Pulmonary artery endothelial cell (primary cell): ENCODE measurements at places on chromosomes 6 and 20. TPM values are rescaled to one million over a fixed set of nuclear protein-coding genes. Genes with fewer than 3 reads are reported as not detected.

The RAB32 gene
- total RNA-seq, result 137 and 176 TPM in 2 replicates

The ROS1 gene
- total RNA-seq, result not detected in 2 replicates

The ISM1 gene
- under 0.01 and 0.04 TPM in 2 replicates for total RNA-seq

The MUCL3 gene
- not detected in 2 replicates for total RNA-seq

The IPCEF1 gene
- under 0.01 and 0.11 TPM in 2 replicates for total RNA-seq

DNA sequence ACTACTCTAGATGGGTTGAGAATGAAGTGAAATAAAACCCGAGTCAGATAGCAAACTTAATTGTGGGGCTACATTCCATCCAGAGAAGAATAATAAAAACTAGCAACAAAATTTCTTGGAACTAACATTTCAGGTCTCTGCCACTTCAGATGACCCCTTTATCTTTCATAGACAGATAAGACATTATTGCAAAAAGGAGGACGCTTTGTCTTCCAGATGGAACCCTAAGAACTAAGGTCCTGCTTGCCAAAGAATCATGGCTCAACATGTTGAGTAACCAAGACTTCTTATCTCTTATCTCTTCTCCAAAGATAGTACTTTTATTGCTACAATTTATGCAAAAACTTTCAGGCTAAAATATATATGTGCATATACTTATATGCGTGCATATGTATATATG is 221.1 kb upstream of the PREP start:
- DNase-seq, result no peak

DNA sequence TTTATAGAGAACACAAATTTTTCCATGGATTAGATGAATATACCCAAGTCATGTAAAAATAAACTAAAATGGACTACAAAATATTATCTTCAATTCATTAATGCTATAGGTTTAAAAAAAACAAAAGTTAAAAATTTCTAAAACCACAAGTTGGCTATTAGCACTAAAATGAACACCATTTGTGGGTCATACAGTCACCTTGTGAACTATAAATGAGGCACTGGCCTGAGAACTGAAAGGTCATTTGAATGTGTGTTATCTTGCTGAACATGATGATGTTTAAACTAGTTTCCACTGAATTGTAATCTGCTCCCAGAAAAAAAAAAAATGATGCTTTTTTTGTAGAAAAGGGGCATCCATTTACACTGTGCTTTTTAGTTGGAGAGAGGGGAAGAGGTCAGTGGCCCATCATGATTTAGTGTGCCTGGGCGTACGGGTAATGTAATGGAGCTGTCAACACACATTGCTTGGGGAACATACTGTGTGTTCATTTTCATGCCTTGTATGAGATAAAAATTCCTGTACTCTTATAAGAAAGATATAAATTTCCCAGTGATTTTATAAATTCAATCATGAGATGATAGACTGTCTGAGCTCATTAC is 96.6 kb upstream of the FKBP1C start:
- no peak for DNase-seq

DNA sequence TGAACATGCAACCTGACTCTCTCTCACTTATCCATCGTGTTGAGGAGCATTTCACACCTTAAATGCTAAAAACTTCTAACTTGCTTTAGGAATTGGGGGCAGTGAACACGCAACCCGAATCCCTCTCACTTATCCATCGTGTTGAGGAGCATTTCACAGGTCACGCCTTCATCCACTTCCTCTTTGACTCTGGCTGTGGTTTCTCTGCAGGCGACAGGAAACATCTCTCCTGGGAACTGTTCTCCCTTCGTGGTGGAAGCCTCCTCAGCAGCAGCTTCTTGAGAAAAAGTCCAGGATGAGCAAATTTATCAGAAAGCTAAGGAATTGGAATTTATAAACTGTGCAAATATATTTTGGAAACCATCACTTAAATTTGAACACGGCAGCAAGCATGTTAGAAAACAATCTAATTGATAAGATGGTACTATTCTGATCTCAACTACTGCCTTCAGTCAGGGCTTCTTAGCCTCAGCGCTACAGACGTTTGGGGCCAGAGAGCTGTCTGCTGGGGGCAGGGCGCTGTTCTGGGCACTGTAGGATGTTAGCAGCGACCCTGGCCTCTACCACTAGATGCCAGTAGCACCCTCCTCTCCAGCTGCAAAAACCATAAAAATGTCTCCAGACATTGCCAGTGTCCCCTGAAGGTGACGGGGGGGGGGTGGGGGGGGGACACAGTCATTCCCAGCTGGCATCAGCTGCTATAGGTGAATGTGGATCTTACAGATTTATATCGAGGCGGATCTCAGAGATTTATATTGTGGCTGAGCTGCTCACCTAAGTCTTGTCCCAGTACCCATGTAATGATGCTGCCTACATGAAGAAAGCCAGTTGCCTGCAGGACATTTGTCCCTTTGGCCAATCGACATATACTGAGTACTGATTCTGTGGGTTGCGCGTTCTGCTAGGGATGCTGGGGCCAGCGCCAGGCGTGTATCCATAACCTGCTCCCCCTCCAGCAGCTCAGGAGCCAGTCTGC is 26.2 kb downstream of the CTCFL start:
- DNase-seq, result no peak

DNA sequence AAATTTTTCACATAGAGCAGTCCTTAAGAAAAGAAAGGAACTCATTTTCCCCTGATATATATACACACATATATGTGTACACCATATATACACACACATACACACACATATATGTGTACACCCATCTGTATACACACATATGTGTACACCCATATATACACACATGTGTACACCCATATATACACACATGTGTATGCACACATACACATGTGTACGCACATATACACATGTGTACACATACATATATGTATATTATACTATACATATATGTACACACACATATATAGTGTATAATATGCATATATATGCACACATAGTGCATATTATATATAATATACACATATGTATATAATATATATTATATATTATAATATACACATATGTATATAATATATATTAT is 9.1 kb downstream of the MAP3K4 start:
- DNase-seq, result no peak

DNA sequence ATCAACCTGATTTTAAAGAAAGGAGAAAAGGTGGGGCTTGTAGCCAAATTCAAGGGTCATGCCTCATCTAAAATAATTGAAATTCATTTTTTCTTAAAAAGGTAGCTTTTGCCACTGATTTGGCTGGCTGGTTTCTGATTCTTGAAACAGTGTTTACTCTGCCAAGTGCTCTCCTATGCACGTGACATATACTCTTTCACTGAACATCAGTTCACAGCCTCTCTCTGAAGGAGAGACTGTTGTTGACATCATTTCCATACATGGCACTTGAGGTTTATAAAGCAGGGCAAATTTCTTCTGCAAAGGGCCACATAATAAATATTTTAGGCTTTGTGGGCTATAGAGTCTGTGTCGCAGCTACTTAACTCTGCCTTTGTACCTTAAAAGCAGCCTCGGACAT is 40.4 kb upstream of the DOK5 start:
- DNase-seq, result no peak
